ENCODE measurements at places on chromosomes 16 and 17. TPM values are rescaled to one million over a fixed set of nuclear protein-coding genes. Genes with fewer than 3 reads are reported as not detected.

Gene USP32
- 24.8 TPM for total RNA-seq

Gene CDR2L
- total RNA-seq = 29.8 TPM

DNA sequence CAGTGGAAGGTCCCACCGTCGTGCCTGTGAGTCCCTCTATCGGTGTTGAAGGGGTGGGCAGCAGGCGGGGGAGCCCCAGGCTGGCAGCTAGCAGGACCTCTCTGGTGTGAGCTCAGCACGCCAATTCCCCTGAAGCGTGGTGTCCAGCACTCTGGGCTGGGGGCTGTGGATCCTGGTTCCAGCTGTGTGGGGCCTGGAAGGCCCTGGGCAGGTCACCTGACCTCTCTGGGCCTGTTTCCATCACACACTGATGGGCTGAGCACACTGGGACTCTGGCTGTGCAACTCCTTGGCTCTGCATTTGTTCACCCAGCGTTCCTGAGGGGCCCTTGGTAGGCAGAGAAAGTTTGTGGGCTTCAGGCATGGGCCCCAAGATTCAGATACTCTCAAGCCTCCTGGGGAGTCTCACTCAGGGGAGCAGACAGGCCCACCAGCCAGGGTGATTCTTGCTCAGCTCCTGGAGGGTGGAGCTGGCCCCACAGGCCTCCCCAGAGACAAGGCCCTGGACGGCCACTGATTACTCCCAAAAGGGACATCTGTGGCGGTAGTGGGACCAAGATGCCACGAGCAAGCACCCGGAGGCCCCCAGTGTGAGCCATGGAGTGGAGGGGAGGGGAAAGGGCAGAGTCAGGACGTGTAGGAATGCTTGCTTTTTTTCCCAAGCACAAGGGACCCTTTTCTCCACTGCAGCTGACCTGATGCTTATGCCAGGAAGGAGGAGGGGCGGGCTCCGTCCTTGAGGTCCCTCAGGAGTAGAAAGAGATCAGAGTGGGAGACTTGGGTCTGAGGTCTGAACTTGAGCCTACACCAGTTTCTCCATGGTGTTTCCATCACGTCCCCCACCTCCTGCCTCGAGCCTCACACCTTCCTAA is 8.5 kb downstream of the SCGB1C2 start:
- no peaks in the 10 kb centered on the region for H3K36me3 ChIP-seq
- H3K4me1 ChIP-seq = no peaks in the 10 kb centered on the region
- no peak overlapping the region for H3K27ac ChIP-seq
- no peaks in the 10 kb centered on the region for H3K27me3 ChIP-seq

Gene WSCD1
- total RNA-seq = 6.0 TPM

Gene ARHGDIG
- total RNA-seq = not detected

DNA sequence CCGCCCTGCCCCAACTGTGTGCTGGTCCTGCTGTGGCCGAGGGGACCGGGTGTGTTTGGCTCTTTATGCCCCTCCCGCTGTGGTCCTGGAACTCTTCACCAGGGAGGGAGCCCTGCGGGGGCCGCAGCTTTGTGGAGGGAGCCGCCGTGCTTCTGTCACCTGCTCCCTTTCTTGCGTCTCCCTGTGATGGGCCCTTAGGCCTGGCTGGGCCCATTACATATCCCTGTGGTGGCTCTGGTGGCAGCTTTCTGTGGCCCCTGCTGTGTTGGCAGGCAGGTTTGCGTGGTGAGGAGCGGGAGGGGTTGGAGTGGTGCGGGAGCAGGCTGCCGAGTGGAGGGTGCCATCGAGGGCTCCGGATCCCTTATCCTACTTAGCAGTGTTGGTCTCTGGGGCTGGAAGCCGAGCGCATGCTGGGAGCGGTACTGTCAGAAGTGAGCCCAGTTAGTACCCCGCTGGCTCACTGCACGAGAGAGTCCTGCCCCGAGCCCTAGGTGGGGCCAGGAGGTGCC is 60.4 kb downstream of the PDPK1 start:
- H3K27ac ChIP-seq = no peak overlapping the region
- H3K27me3 ChIP-seq = no peaks in the 10 kb centered on the region
- DNase-seq = no peak
- H3K4me3 ChIP-seq = no peak overlapping the region

DNA sequence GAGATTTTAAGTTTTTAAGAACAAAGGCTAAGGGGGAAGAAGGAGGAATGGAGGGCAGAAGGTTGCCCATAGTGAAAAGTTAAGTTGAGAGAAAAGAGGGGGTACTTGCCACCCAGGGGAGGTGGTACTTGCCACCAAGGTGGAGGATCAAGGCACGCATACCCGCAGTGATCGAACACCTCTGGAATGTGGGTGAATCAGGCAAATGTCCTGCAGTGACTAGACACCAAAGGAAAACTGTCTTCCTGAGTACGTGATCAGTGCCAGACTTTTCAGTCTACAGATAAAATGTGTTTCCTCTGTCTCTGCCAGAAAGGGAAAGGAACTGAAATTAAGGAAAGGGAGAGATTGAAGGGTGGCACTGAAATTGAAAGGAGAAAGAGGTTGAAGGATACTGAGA is 2285.3 kb downstream of the TP53TG3F start:
- H3K4me1 ChIP-seq = no peaks in the 10 kb centered on the region
- H3K27ac ChIP-seq = no peak overlapping the region
- no peak overlapping the region for H3K4me3 ChIP-seq
- no peaks in the 10 kb centered on the region for H3K36me3 ChIP-seq

Gene PPP1R27
- total RNA-seq = not detected

Gene AP2B1
- 44.5 TPM for total RNA-seq

DNA sequence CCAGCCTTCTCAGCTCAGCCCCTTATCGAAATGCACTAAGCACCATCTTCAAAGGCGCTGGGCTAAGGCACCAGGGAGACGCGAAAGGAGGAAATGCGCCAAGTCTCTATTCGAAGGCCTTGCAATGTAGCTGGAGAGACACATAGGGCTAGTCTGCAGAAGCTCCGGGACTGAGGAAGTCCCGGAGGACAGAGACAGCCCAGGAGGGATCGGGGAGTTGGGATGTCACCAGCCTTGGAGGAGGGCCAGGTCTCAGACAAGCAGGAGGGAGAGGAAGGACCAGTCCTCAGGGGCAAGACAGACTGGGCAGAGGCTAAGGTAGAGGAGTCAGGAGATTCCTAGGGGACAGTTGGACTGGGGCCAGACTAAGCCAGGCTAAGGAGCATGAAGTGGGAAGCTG is 8.5 kb downstream of the C17orf100 start:
- peaks cover 8% of the 10 kb centered on the region for H3K27me3 ChIP-seq
- H3K4me3 ChIP-seq = no peak overlapping the region
- no peak overlapping the region for H3K27ac ChIP-seq
- H3K4me1 ChIP-seq = peaks cover 4% of the 10 kb centered on the region
- no peak for DNase-seq
- H3K36me3 ChIP-seq = no peaks in the 10 kb centered on the region

Gene TOM1L2
- total RNA-seq = 185 TPM

GRCh38 chr16:86929057-86929871 is 350.9 kb downstream of the FOXL1 start:
- H3K4me1 ChIP-seq = peaks cover 19% of the 10 kb centered on the region
- DNase-seq = peak; percentile 29
- H3K27me3 ChIP-seq = no peaks in the 10 kb centered on the region
- H3K36me3 ChIP-seq = no peaks in the 10 kb centered on the region
- H3K27ac ChIP-seq = peak overlapping the region; percentile 80

Gene TOX3
- total RNA-seq = not detected

DNA sequence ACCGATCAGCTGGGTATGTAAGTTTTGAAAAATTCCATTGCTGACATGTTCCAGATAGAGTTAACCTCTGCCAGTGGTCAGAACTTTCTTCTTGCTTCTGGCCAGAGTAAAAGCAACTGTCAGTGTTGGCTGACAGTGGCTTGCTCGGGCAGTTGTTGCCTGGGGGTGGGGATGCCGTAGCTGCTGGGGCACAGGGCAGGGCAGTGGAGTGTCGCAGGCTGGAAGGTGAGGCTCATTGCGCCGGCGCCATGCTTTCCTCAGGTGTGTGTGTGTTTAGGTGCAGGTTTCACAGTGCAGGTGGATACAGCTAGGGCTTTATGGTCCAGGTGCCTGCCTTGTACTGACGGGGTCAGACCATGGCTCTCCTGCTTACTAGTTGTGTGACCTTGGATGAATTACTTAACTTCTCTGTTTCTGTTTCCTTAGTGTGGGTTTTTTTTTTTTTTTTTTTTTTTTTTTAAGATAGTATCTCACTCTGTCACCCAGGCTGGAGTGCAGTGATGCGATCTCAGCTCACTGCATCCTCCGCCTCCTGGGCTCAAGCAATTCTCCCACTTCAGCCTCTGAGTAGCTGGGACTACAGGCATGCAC is 156.4 kb downstream of the SNX29 start:
- H3K27ac ChIP-seq = no peak overlapping the region
- no peak for DNase-seq
- no peak overlapping the region for H3K4me3 ChIP-seq
- H3K27me3 ChIP-seq = no peaks in the 10 kb centered on the region
- peaks cover 6% of the 10 kb centered on the region for H3K36me3 ChIP-seq

DNA sequence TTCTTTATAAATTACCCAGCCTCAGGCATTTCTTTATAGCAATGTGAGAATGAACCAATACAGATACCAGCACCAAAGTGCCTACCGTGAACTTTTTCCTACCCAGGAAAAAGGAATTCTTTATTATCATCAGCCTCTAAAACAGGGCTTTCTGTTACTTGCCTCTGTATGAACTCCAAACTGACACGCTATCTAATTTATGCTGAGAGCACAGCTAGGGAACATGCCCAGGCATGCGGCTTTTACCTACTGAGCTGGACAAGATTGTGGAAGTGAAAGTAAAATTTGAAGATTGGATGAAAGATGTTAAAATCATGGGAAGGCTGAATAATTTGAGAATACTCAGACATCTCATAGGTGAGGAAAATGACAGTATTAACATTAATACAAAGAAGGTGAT is 24.4 kb upstream of the ADCY9 start:
- H3K36me3 ChIP-seq = no peaks in the 10 kb centered on the region
- H3K27ac ChIP-seq = no peak overlapping the region
- DNase-seq = no peak
- H3K4me1 ChIP-seq = no peaks in the 10 kb centered on the region

Gene HOXB9
- not detected for total RNA-seq

GRCh38 chr16:8832717-8833105 is 35.1 kb downstream of the PMM2 start:
- no peaks in the 10 kb centered on the region for H3K4me1 ChIP-seq
- no peak overlapping the region for H3K27ac ChIP-seq
- H3K36me3 ChIP-seq = peaks cover 13% of the 10 kb centered on the region
- DNase-seq = no peak

GRCh38 chr16:81466356-81466980 is 21.9 kb downstream of the CMIP start:
- no peaks in the 10 kb centered on the region for H3K36me3 ChIP-seq
- no peak for DNase-seq
- no peak overlapping the region for H3K27ac ChIP-seq
- H3K27me3 ChIP-seq = no peaks in the 10 kb centered on the region
- H3K4me1 ChIP-seq = no peaks in the 10 kb centered on the region

- no peaks in the 10 kb centered on the region for H3K27me3 ChIP-seq
- no peaks in the 10 kb centered on the region for H3K36me3 ChIP-seq
- DNase-seq = no peak
- H3K27ac ChIP-seq = no peak overlapping the region
- no peaks in the 10 kb centered on the region for H3K4me1 ChIP-seq
Observed at GRCh38 chr16:77324729-77325128, 110.1 kb downstream of the ADAMTS18 start.

Gene SPATA2L
- total RNA-seq = 24.1 TPM

- DNase-seq = no peak
- no peaks in the 10 kb centered on the region for H3K27me3 ChIP-seq
- no peaks in the 10 kb centered on the region for H3K36me3 ChIP-seq
- H3K4me1 ChIP-seq = peaks cover 30% of the 10 kb centered on the region
- no peak overlapping the region for H3K4me3 ChIP-seq
Observed at GRCh38 chr16:1163567-1164055, 10.7 kb downstream of the CACNA1H start.

GRCh38 chr17:79839356-79840268 is at the start of gene CBX4:
Gene CBX4, minus strand, starts transcription at chr17:79839440. Its CDS starts 189 bp downstream, at chr17:79839251.
- peak; percentile 84 for DNase-seq
- peaks cover 13% of the 10 kb centered on the region for H3K36me3 ChIP-seq
- peak within 1 kb of the TSS; percentile 90 for H3K4me3 ChIP-seq
- H3K27ac ChIP-seq = peak within 1 kb of the TSS; percentile 76
